ENCODE measurements at places on chromosomes 6 and 20.

- peak; percentile 42 for DNase-seq
These were observed 21.9 kb upstream of the RREB1 start for GRCh38 chr6:7085911-7086310.

DNA sequence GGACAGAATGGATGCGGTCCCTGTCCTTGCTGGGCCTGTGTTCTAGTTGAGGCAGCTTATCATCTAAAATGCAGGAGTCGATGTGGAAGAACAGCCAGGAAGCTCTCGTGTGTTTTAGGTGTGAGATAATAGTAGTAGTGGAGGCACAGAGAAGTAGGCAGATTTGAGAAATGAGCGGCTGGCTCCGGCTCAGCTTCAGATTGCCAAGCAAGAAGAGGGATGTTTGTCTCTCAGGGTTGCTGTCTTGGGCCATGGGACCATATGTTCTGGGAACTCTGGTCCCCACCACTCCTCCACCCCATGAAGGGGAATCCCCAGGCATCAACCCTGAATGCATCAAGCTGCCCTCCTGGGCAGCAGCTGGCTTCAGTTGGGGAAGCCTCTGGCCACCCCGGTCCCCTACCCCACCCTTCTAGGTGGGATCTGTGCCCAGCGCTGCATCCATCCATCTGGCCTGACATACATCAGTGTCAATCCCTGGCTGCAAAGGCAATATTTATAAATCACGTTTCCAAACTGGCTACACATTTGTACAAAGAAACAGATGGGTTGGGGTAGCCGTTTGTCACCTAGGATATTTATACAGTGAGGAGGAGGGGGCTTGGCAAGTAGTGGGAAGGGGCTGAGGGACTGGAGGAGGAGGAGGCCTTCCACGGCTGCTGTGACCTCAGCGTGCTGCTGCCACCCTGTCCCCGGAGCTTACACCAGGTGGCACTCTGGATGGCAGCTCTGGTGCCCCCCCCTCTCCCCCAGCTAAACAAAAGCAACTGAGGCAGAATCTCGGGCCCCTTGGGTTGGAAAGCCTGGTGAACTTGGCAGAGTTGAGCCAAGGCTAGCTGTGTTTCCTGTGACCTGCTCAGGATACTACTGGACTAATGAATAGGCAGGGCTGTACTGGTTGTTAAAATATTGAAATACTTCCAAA lies 64.4 kb downstream of the CD40 start:
- no peak for DNase-seq

DNA sequence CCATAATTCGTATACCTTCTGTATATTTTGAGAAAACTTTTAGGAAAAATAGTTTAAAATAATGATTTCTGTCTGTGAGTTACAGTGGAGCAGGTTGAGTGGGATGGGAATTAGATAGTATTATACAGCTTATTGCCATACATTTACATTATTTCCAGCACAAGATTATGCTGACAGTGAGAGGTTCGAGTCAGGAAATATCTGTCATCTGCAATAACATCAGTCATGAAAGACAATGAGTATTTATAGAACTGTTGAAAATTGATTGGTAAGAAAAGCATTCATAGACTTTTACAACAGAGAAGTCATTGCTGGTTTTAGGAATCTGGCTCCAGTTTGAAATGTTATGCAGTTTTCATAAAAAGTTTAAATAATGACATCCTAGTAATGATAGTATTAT lies 45.9 kb downstream of the FAM135A start:
- peak; percentile 46 for DNase-seq

DNA sequence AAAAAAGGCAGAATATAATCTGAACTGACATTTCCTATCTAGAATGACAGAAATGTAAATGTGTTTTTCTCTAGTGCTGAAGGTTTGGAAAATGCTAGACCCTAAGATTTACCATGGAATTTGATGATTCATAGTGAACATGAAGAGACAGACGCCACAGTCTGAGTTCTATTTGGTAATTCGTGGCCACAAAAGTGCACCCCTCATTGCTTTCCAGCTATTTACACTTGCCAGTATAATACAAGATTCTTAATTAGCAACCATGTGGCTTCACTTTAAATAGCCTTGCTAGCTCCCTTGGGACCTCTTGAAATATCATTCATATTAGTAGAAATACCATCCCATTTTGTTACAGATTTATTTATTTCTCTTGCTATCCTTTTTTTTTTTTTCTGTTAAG lies 636.8 kb downstream of the PRKN start:
- peak; percentile 21 for DNase-seq

- no peak for DNase-seq
These were observed 49.2 kb upstream of the BLCAP start for GRCh38 chr20:37576911-37577310.
